ENCODE measurements at places on chromosomes 7 and 10.

DNA sequence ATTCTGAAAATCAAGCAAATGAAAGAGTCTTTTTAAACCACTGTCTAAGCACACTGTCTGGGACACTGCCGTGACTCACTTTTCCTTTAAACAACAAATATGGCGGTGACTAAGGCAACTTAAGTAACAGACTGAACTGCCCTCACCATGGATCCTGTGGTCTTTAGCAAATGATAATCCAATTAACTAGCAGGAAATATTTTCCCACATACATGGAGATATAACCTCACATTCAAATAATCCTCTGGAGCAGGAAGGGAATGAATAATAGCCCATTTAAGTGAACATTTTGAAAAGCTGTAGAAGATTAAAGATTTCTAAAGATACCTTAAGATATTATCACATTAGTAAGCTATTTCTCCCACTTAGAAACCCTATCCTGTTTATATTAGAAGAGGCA, 40.3 kb upstream of the LRRC17 start:
- no peak for DNase-seq

- no peak for DNase-seq
Observed at GRCh38 chr7:98088109-98088508, 18.6 kb upstream of the LMTK2 start.

DNA sequence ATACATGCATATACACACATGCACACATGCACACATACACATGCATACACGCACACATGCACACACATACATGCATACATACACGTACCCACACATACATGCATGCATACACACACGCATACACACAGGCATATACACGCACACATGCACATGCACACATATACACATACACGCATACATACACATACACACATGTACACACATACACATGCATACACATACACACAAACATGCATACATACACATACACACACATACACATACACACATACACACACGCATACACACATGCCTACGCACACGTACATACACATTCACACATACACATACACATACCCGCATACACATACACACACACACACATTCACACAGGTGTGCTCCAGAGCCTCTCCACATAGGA, 81.0 kb upstream of the KMT2E start:
- no peak for DNase-seq

DNA sequence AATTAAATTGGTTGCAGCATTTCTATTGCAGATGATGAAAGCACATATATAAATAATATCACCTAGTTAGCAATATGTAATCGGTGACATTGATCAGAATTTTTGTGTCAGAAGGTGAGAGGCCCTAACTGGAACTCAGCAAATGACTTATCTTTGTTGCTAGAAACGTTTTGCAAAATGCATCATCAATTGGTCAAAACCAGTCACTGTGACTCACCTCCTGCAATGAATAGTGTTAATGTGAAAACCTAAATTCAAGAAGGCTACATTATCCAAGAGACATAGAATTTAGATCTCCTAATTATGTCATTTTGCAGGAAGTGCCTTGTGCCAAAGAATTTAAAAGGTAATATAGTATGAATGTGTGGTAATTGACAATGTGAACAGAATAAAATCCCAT, 9.8 kb upstream of the PNLIPRP3 start:
- DNase-seq: no peak

GRCh38 chr7:31234836-31235605, 105.5 kb downstream of the NEUROD6 start:
- no peak for DNase-seq

DNA sequence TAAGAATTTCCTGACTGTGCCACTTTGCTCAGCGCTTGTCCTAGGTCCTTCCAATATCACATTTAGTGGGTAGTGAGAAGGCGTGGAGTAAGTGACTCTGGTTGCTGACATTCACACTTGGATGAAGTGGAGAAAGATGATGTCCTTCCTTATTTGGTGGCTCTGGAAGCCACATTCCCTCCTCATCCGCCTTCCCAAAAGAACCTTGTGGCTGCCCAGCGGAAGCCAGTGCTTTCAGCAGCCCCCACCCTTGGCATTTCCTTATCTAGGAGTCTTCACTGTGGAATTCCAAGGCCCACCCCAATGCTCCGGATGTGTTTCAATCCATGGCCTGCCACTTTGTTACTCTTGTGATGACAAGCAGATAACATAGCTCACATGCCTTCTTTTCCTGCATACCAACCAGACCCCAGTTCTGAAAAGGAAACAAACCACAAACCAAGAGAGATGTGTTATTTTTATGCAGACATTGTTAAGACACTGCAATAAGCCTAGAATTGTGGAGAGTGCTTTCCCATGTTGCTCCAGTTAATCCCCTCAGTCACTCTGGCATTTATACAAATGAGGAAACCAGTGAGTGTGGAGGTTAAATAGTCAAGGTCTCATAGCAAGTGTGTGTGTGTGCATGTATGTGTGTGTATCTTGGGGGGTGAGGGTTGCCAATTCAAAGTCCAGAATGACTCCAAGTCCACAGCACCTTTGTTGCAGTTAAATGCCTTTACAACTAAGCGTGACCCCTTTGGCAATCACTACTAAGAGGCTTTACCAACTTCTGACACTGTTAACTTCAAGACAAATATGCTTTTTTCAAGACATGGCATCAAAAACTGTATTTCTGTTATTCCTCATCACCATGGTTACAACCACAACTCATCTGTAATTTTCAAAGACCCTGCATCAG, 10.3 kb upstream of the ANKRD1 start:
- no peak for DNase-seq

DNA sequence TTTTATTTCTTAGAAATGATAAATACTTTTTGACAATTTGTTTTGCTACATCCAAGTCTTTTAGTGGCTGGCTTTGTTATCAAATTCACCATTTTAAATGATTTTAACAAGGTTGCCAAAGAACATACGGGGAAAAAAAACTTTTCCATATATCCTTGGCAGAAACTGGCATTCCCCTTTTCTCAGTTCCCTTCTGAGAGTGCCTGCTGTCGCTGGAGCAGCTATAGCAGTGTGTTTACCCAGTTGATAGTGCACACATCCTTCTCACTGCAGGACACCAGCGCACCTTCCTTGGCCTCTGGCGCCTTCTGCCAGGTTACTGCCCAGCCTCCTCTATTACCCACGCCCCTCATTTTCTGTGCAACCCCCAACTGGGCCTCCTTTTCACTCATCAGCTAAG, 94.1 kb downstream of the ALOX5 start:
- no peak for DNase-seq

GRCh38 chr10:70579234-70580002, 23.1 kb downstream of the PRF1 start:
- DNase-seq: no peak

GRCh38 chr10:30743586-30743985, 114.0 kb upstream of the LYZL2 start:
- no peak for DNase-seq

- no peak for DNase-seq
Observed at GRCh38 chr10:29835055-29835454, 200.3 kb upstream of the SVIL start.

DNA sequence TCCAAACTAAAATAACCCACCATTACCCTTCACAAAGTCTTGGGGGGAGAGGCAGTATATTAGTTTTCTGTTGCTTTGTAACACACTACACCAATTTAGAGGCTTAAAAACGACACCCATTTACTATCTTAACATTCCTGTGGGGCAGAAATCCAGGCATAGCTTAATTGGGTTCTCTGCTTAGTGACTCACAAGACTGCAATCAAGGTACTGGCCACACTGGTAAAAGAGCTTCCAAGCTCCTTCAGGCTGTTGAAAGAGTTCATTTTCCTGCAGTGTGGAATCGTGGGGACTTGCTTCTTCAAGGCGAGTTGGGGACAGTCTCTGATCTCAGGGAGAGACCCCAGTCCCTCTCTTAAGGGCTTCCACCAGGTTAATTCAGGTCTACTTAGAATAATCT, 139.1 kb downstream of the XPNPEP1 start:
- no peak for DNase-seq

DNA sequence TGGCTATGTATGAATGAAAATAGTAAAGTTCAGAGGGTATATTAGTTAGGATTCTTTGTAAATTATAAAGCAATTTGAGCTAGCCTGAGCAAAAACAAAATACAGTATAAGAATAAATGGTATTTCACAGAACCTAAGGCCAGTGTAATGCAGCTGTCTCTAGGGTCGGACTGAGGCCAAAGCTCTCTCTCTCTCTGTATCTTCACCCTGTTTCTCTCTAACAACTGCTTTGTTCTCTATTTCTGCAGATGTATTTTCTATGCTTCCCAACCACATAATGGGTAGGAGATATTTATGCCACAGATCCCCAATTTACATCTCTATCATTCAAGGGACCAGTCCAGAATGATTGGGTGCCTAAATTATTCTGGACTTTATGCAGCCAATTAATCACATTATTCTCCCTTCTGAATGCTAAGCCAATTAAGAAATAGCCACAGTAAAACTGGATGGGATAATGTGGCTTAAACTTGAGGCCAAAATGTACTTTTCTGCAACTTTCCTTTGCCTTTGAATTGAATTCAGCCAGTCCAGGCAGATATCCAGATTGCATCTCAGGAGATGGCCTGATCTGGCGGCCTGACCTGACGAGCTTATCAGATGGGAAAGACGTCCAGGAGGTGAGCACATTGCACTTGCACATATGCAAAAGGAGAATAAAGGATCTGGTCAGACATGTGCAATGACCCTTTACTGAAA, 24.6 kb upstream of the IMMP2L start:
- DNase-seq: no peak

DNA sequence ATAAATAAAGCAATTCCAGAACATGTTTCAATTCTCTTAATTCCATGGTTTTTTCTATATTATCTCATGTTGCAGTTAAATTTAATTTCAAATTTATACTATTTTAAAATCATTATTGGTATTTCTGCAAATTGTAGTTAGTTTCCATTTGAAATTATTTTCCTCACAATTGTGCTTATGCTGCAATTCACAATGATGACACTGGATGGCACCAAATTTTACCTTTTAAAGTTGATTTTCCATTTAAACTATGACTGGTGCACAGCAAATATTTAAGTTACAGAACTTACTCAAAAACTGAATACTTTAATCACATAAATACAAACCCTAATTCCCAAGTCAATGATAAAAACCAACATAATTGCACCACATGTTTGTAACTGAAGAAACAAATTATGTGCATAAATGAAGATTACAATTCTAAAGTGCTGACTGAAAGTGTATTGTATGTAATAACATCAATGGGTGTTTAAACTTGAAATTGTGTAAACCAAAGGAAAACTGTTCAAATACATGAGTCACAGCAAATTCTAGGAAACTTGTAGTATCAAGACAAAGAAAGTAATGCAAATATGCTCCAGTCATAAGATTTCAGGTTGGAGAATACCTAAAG, 75.3 kb upstream of the AASS start:
- DNase-seq: no peak

- DNase-seq: no peak
Observed at GRCh38 chr10:131946321-131946751, 35.4 kb downstream of the BNIP3 start.

DNA sequence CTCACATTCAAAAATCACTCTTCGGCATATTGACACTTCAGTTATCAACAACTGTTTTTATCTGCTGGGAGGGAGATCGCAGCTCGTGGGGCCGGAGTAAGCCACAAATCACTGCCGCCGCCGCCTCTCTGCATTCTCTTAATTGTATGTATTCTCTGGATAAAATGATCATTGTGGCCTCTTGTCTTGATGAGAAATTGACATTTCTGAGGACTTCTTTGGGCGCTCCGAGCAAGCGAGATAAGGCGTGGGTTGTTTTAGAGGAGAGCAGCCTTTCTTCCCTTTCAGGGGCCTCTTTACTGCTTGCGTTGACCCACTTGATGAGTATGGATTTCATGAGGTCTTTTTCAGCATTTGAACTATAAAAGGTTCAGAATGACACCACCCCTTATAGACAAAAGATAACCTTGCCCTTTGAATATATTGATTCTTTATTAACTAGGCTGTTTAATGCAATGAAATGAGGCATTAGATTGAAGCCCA, 130.6 kb downstream of the EBF3 start:
- DNase-seq: no peak

GRCh38 chr10:46311501-46311951, 24.7 kb downstream of the ANTXRL start:
- DNase-seq: no peak

- no peak for DNase-seq
Observed at GRCh38 chr7:2477447-2478398, 1.5 kb upstream of the GRIFIN start.

DNA sequence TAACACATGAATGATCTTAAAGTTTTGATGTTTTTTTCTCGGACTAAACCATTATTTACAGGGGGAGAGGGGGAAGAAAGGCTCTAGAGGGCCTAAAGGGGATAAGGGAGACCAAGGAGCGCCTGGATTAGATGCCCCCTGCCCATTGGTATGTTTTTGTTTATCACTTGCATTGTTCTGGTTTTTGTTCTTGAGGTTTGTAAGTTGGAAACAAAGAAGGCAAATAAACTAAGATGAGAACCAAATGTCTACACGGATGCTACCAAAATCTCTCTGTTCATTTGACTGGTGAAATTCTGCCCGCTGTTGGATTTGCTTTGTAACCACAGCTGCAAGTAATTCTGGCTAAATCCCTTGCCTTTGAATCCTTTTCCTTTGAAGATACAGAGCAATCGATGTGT, 99.8 kb upstream of the MACROH2A2 start:
- DNase-seq: no peak

- no peak for DNase-seq
Observed at GRCh38 chr7:92404170-92404614, 43.1 kb upstream of the GATAD1 start.

GRCh38 chr7:53062796-53063195, 27.4 kb downstream of the POM121L12 start:
- DNase-seq: no peak

GRCh38 chr7:11707606-11708193, 124.3 kb downstream of the THSD7A start:
- no peak for DNase-seq

GRCh38 chr10:78777867-78778266, 290.9 kb upstream of the ZMIZ1 start:
- no peak for DNase-seq

DNA sequence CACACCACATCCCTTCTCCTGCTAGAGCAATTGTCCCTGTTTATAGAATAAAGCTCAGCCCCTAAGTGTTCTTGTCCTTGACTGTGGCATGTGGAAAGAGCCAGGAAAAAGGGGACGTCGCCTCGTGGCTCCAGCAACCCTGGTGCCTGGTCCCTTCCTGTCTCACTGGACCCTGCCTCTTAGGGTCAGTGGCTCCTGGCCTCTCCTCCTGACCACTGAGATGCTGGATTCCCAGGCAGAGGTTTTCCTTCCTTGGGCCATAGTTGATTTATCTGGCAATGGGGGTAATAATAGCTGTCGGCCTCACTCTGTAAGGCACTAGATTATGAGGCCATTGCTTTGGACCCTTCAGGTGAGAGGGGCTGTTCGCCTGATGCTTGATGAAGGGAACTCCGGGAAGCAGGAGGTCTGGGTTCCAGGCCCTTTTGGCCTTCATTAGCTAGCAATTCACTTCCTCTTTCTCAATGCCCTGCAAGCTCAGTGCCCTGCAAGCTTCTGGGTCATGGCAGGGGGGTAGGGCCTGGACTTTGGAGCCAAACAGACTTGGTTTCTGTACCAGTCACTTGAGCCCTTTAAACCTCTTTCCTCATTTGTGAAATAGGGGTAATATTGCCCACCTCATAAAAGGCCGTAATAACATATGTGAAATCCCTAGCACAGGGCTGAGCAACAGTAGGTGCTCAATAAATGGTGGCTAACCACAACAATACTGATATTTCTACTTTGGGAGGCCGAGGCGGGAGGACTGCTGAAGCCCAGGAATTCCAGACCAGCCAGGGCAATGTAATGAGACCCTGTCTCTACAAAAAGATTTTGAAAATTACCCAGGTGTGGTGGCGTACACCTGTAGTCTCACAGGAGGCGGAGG, 1.1 kb downstream of the ASL start:
- DNase-seq: no peak

Data from GOT3 (cell line).